ENCODE measurements at places on chromosomes 16 and 17.

DNA sequence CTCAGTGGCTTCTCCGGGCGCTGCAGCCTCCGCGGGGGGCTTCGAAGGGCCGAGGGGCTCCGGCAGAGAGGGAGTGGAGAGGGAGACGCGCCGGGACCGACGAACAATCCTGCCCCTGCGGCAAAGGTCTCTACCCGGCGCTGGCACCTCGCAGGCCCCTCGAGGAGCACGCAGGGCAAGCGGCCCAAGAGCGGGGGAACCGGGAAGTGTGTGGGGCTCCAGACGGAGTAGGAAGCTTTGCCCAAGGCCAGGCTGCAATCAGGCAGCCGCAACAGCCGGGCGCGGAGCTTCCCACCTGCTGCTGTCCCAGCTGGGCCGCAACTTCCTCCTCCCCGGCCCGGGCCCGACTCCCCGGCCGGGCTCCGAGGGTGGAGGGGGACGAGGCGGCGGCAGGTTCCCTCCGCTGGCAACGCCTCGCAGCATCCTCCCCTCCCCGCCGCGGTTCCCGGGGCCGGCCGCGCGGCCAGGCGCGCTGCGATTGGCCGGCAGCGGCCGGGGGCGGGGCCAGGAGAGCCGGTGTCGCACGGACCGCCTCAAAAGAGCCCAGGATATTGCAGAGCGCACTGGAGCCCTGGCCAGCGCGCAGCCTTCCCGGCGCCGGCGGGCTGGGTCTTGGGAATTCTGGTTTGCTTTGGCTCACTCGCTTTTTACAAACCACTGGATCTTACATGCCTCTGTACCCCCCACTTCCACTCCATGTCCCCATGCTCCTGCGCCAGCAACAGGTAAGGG, at the start of gene KCNJ2:
Gene KCNJ2 (plus strand): TSS at position 556 of the 732 bp plus-strand sequence. CDS start 5,508 bp downstream, outside the sequence.
- DNase-seq, result peak; percentile 99

GRCh38 chr17:40099619-40100418, 570 bp downstream of the NR1D1 start:
- no peak for DNase-seq

GRCh38 chr17:40695874-40696472, 7.6 kb downstream of the KRT24 start:
- no peak for DNase-seq

- DNase-seq, result no peak
Measured at GRCh38 chr17:33653399-33653788, 360.3 kb upstream of the ASIC2 start.

DNA sequence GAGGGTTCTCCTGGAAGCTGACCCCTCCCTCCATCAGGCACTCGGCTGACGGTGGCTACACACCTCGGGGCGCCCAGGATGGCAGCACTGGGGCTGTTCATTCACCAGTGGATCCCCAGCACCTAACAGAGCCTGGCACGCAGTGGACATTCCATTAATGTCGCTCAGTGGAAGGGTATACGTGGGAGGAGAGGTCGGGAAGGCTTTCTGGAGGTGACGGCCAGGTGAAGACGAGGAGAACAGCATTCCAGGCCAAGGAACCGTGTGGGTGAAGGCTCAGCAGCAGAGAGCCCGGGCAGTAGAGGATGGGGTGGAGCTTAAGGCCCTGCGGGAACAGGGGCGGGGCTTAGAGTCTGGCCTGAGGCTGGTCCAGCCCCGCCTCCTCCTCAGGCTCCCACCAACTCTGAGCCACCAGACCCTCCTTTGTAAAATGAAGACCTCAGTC, 2.5 kb upstream of the HS3ST6 start:
- DNase-seq, result no peak

- DNase-seq, result no peak
Measured at GRCh38 chr16:82092711-82093110, 57.7 kb downstream of the HSD17B2 start.

DNA sequence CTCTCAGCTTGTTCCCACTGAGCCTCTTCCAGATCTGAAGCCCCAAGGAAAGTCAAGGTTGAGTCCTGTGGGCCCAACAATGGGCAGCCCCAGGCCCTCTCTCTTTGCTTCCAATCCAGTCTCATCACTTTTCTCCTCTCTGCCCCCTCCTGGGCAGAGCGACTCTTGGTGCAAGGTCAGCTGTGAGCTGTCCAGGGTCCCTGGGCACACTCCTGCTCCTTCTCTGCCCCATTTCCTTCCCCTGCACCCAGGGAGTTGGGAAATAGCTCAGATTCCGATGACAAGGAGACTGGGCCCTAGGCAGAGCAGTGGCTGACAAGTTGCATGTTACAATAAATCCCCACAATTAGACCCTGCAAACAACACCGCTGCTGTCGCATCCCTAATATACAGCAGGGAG, 16.1 kb upstream of the CRHR1 start:
- DNase-seq, result no peak

Data from D341Med (cell line).